ENCODE measurements at places on chromosomes 1 and 21.
A peak's percentile ranks its signal among the peaks of the same experiment; 100 is the strongest.

GRCh38 chr1:195999022-195999421 is 609.2 kb downstream of the KCNT2 start:
- DNase-seq: no peak

- DNase-seq: no peak
Measured at GRCh38 chr1:45259053-45259452, 52.6 kb upstream of the ZSWIM5 start.

DNA sequence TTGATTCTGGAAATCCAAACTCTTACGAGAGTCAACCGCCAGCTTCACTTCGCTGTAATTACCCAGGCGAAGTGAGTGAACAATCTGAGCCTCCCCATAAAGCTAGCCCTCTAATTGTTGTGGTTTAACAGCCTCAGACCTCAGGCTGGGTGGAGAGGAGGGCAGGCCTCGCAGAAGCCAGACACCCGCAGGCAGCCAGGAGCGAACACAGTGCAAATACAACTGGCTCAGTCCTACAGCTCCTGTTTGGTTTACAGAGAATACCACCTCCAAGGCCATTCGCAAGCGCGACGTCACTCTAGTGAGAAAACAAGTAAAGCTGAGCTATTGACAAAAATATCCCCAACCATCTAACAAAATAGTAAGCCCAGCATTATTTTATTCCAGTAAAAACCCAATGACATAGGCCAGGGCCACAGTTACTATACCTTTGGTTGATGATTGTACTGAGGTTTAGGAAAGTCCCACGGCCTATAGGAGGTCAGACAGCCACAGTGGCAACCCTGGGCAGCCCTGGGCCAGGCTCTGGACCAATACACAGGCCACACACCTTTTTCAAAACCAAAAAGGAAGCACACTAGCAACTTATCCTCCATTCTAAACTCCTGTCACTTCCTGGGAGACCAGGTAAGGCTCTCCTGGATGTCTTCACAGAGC is 163.3 kb downstream of the ETS2 start:
- no peak for DNase-seq

- no peak for DNase-seq
Measured at GRCh38 chr1:235006132-235006721, 122.4 kb downstream of the TOMM20 start.

GRCh38 chr1:30476911-30477459 is 246.4 kb downstream of the MATN1 start:
- DNase-seq: no peak

DNA sequence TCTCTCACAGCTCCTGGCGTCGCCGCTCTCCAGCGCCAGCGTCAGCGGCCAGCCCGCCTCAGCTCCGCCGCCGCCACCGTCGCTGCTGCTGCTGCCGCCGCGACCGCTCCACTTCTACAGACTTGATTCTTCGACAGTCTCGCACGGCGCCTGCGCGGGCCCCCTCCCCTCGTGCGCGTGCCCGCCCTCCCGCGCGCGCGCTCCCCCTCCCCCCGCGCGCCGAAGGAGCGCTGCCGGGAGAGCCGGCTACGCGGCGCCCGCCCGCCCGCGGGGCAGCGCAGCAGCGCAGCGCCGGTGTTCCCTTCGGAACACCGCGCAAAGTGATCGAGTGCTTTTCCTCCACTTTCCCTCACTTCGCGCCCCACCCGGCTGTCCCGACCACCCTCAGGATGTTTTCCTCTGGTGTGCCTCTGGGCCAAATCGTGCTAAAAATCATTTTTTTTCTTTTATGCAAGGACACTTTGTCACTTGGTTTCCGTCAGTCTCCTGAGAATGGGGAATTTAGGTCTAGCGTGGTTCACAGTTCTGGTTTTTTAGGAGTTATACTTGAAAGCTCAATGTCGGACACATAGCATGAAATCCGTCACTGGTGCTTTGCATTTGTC is at the start of gene IRF2BP2:
IRF2BP2 (minus strand) TSS at position 118 of the 605 bp plus-strand sequence. CDS start 684 bp downstream, outside the sequence.
- peak; percentile 68 for DNase-seq

- peak; percentile 94 for DNase-seq
Measured at GRCh38 chr1:153805042-153805745, 30.0 kb downstream of the SLC27A3 start.

- no peak for DNase-seq
Measured at GRCh38 chr1:177145106-177146070, 19.1 kb downstream of the ASTN1 start.

GRCh38 chr1:116457946-116458604 is 85.0 kb downstream of the ATP1A1 start:
- DNase-seq: no peak

GRCh38 chr1:183824291-183824690 is 19.4 kb downstream of the RGL1 start:
- DNase-seq: no peak

DNA sequence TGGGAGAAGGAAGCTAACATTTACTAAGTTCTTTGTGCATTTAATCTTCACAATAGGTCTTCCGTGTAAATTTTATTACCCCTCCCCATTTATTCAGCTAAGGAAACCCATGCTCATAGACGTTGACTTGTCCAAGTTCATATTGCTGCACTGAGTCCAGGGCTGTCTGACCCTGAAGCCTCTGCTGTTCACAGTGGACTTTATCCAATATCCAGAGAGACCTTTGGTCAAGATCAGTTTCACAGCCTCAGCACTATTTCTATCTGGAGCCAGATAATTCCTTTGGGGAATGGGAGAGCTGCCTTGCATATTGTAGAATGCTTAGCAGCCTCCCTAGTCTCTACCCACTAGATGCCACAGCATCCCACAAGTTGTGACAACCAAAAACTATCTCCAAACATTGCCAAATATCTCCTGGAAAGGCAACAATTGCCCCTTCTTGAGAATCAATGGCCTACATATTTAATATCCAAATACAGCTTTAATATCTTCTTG is 26.4 kb downstream of the ILDR2 start:
- DNase-seq: no peak

DNA sequence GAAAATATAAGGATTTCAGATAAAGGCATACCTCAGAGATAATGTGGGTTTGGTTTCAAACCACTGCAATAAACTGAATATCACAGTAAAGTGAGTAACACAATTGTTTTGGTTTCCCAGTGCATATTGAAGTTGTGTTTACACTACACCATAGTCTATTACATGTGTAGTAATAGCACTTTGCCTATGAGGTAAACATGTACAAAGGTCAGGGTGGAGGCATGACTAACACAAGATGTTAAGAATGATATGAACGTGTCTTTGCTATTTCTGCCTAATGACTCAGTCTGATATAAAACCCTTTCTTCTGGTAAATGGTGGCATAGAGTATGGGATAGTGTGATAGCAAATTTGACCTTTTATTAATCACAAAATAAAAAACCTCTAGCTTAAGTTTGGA is 621.5 kb upstream of the ADGRL2 start:
- no peak for DNase-seq

GRCh38 chr1:242208021-242208420 is 209.1 kb upstream of the MAP1LC3C start:
- no peak for DNase-seq

GRCh38 chr1:27601771-27602461 is 2.0 kb downstream of the AHDC1 start:
- no peak for DNase-seq

GRCh38 chr1:152783095-152783494 is 3.0 kb upstream of the LCE1E start:
- no peak for DNase-seq

GRCh38 chr21:35408401-35408800 is 359.3 kb upstream of the RUNX1 start:
- no peak for DNase-seq

- DNase-seq: no peak
Measured at GRCh38 chr1:40309374-40310128, 7.5 kb downstream of the COL9A2 start.

- no peak for DNase-seq
Measured at GRCh38 chr1:225424562-225425200, 3.2 kb downstream of the LBR start.

DNA sequence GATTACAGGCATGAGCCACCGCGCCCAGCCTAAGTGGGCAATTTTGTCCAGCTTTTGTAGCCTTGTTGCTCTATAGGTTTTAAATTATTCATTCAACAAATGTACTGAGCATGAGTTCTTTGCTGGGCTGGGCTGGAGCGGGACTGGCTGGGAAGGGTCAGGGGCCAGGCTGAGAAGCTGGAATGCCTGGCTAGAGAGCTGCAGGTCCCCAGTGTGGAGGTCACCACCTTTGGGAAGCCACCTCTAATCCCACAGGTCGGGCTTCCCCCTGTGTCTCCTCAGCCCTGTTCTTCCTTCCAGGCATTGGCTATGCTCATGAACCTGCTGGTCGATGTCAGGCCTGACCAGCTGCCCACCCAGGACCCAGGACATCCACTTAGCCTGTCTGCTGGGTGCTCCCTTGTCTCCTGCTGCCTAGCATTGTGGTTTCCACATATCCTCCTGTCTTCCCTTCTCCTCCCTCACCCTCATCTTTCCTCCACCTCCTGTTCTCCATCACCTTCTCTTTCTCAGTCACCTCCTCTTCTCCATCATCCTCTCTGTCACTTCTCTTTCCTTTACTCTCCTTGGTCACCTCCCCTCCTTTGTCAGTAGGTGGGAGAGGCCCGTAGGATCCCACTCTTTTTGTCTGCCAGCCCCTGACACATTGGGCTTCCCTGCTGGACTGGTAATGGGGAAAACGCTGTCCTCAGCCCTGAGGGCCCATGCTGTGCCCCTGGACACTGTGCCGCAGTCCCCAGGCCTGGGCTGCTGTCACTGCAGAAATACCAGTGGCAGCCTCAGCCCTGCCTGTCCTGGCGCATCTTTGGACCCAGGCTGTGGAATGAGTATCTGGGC is 23.8 kb downstream of the SERINC2 start:
- DNase-seq: no peak

DNA sequence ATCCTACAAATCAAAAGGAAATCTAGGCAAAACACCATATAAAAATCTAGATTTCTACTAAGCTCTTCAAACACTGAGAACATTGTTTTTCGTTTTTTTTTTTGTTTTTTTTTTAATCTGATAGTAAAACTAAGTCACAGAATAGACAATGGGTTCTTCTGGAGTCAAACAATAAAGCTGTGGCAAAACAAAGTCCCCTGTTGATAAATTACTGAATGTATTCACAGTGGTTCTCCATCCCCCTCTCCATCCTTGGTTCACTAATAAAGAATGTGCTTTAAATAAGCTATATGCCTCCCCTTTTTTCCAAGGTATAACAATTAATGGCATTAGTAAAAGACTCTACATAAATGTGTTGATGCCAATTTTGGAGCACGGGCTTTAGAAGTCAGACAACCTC is 16.7 kb upstream of the ATP1B1 start:
- no peak for DNase-seq

GRCh38 chr1:77030401-77031105 is 163.3 kb downstream of the ST6GALNAC5 start:
- no peak for DNase-seq

GRCh38 chr1:231053493-231054162 is 13.6 kb upstream of the FAM89A start:
- peak; percentile 41 for DNase-seq

GRCh38 chr1:57137980-57138379 is 172.2 kb upstream of the C8B start:
- DNase-seq: no peak

DNA sequence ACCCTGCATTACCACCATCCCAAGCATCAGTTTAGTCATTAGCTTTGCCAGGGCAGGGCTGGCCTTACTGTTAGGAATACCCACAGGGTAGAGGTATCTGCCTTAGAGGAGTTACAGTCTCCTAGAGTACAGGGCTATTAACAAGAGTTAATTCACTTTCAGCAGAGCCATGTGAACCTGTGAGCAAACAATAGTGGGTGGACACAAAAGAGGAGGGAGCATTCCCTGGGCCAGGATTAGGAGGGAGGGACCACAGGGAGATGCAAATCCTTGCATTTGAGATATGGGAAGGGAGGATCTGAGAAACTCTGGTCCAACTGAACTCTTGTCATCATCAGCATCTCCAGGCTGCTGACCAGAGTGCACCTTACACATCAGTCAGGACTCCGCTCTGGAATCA is 51.1 kb upstream of the IGSF21 start:
- no peak for DNase-seq

GRCh38 chr1:221779771-221780170 is 37.9 kb upstream of the DUSP10 start:
- DNase-seq: no peak

- peak; percentile 90 for DNase-seq
Measured at GRCh38 chr1:36369061-36369861, 16.5 kb downstream of the STK40 start.
